Mesothelial cell of epicardium (in vitro differentiated cells): ENCODE measurements at places on chromosomes 4 and X. TPM values are rescaled to one million over a fixed set of nuclear protein-coding genes. Genes with fewer than 3 reads are reported as not detected.
A peak's percentile ranks its signal among the peaks of the same experiment; 100 is the strongest.

GRCh38 chr4:185039508-185040273 is 21.4 kb downstream of the HELT start:
- peak; percentile 57 for DNase-seq

ATP2B3 gene
- 0.82 to 0.99 TPM (median 0.83 TPM) in 3 replicates for total RNA-seq

DNA sequence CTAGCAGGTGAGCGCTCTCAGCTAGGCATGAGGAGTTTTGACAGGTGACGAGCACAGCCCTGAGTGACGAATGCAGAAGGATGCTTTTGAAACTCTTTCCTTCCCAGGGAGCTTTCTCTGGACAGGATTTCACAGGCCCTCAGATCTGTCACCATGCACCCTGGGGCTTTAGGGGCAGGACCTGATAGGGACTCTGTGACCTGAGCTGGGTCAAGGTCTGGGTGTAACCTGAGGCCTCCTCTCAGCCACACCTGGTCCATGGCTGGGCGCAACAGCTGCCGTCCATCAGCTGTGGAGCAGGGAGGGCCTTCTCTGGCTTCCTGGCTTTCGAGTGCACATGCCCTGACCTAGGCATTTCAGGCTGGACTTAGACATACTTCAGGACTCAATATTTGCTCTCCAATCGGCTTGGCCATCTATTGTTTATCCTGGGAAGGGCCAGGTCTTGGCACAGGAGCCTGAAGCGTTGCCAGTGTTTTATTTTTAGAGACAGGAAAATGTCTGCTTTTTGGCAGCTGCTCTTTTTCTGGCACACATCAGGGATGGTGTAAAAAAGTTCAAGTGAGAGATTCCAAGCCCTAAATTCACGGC is 56.4 kb downstream of the C4orf51 start:
- no peak for DNase-seq

DNA sequence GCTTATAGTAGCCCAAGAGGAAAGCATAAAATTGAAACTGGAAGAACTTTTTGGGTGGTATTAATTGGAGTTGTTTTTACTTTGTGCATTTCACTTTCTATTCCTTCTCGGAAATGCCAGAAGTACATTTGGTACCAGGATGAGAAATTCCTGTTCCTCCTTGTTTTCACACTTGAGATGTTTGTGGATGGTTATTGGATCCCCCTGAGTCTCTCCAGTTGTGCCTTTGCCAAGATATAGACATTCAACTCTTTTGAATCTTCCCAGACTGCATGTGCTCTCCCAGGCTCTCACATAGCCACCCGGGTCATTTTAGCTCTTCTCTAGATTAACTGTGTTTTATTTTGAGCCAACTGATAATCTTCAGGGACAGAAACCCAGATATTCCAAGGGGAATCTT is 120.5 kb downstream of the AFF1 start:
- no peak for DNase-seq

PGAM4 gene
- not detected in 3 replicates for total RNA-seq

- no peak for DNase-seq
Observed at GRCh38 chr4:102578819-102579218, 77.7 kb downstream of the NFKB1 start.

GRCh38 chr4:2714061-2714770 is 41.9 kb downstream of the TNIP2 start:
- no peak for DNase-seq
